ENCODE measurements at places on chromosomes 13 and 19.
A peak's percentile ranks its signal among the peaks of the same experiment; 100 is the strongest.

DNA sequence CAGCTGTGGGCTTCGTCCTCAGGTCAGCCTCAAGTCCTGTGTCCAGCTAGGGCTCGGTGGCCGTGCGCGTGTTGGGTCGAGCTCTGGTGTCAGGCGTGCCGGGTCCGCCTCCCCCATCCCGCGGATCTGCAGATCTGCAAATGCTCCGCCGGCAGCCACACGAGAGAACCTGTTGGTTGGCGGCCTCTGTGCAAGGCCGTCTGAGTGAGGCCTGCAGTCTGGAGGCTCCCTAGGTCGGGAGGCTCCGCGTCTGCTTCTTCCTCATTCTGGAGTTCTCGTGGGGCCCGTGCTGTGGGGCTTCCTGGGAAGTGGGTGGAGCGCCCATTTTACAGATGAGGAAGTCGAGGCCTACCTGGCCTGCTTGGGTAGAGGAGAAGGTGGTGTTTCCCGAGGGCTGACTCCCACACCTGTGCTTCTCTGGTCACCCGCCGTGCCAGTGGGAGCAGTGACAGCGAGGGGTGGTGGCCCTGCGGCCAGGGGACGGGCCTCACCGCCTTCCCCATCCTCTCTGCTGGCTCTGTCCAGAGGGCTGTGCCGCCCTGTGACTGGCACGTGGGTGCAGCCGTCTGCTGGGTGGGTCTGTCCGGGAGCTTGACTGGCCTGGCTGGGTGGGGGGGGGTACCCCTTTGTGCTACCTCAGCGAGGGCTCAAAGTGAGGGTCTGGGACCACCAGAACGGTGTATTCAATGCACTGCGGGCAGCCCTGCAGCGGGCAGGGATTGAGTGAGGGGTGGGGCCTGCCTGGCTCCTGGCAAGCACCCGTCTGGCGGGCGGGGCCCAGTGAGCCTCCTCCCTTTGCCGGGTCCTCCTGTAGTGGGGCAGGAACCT lies 3.3 kb downstream of the CSNK1G2 start:
- DNase-seq, result no peak

DNA sequence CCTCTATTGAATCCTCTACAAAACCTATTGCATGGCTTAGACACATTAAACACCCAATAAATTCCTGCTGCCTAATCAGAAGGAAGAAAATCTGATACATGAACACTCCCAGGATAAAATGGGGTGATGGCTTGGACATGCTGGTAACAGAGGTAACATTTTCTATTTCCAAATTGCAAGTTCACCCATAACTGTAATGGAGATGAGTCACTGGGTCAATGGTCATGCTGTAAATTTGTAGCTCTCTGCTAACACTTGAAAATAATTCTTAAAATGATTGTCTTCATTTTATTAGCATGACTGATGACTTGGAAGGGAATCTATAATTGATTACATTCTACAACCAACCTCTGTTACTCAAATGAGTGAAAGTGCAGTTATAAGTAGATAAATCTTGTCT lies 434.1 kb downstream of the FGF14 start:
- DNase-seq, result no peak

- no peak for DNase-seq
These were observed 73.6 kb downstream of the SIPA1L3 start for GRCh38 chr19:37980419-37981170.

DNA sequence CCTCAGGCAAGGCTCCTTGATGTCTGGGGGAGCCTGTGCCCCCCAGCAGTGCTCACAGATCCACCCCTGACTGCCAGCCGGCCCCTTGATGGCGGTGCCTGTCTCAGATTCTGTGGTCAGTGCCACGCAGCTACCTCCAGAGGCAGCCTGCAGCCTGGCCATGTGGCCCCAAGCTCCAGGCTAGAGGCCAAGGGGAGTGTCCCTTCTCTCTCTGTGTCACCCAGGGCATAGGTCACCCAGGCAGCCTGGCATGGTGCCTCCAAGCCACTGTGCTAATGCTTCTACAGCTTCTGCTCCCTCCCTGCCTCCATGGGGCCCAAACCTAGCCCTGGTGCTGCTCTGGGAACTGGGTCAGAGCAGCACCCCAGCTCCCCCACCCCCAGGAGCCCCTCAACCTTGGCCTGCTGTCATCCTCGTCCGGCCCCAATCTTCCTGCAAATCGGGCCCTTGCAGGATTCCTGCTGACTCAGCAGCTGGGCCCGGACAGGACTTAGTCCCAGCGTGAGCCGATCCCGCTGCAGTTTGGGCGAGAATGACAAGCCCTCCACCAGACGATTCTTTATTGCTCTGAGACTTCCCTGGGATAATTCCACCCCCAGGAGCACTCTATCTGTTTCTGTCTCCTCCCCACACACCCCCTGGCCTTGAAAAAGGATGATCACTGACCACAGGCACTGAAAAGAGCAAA lies 2.8 kb upstream of the ARL11 start:
- no peak for DNase-seq

DNA sequence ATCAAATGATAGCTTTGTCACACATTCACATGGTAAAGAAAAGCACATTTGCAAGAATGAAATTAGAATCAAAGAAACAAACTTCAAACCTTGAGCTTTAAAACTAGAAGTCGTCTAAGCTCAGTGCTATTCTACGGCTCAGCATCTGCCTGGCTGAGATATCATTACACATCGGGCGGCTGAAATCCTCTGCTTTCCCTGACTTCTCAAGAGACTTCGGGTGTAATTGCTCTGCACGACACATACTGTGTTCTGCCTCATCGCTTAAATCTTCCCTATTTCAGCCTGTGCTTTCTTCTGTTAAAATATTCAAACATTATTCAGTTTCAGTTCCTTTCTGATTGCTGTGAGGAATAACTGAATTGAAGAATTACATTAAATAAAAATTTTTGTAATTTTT lies 265.3 kb downstream of the NALCN start:
- no peak for DNase-seq

GRCh38 chr13:75544681-75545330 lies 4.8 kb upstream of the UCHL3 start:
- DNase-seq, result no peak

- DNase-seq, result no peak
These were observed 6.3 kb downstream of the C19orf12 start for GRCh38 chr19:29708554-29709439.

GRCh38 chr13:98141509-98142379 lies 1.1 kb upstream of the FARP1 start:
- DNase-seq, result no peak

GRCh38 chr19:4503132-4503824 lies 15.0 kb downstream of the PLIN4 start:
- no peak for DNase-seq

- DNase-seq, result peak; percentile 53
These were observed at the start of gene ZNF433 for GRCh38 chr19:12035220-12036172. TSS of gene ZNF433 (minus strand) at chr19:12035679. CDS start at chr19:12035539, 140 bp downstream.

DNA sequence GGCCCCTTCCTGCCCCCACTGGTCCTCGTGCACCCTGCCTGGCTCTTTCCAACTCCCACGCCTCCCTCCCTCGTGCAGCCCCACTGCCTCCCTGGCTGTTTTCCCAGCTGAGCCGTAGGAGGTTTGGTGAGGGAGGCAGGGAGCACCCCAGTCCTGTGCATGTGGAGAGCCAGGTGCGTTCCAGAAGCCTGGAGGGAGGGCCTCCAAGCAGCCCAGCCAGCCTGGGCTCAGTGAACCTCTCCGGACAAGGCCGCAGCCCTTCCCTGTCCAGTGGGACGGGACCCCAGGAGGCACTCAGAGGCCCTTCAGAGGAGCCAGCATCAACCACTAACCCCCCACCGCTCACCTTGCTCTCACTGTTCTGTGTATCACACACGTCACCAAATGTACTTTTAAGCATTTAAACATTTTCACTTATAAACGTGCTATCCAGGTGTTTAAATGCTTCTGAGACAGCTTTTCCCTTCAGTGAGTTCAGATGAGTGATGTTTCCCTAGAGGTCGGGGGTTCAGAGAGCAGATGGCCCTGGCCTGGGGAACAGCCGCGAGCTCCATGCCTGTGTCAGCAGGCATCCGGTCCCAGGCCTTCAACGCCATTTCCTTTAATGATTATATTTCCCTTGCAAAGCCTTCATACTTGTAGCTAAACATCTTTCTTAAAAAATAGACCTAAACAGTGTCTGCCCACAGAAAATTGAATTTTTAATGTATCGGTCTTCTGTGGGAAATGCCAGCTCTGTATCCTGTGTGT lies 122.6 kb downstream of the ATP11A start:
- DNase-seq, result no peak

DNA sequence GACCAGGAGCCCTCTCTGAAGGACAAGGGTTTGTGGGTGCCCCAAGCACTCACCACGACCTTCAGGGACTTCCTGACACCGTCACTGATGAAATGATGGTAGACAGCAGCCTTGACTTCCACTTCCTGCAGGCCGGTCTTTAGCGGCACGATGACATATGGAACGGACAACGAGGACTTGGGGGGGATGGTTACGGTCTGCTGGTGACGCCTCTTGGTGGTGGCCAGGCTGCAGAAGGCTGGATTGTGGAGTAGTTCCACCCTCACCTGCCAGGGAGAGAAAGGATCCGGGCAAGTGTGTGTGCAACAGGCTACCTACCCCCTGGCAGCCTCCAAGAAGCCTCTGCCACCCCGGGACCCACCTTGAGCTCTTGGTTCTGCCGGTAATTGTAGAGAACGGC lies 23.2 kb downstream of the C3 start:
- DNase-seq, result no peak

DNA sequence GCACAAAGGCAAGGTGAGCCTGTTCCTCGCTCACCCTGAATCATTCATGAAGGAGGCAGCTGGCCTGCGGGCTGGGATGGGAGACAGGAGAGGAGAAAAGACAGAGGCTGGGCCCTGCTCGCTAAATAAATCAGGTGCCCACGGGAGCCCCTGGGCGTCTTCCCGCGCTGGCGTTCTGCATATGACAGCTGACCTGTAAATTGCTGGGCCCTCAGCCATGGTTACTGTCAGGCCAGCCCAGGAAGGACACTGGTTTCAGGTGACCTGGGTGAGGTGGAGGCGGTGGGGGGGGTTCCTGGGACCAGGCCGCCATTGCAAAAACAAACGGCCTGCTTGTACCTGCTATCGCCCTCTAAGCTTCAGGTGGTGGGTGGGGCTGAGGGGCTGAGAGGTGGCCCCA lies 3.4 kb upstream of the PTBP1 start:
- DNase-seq, result no peak

DNA sequence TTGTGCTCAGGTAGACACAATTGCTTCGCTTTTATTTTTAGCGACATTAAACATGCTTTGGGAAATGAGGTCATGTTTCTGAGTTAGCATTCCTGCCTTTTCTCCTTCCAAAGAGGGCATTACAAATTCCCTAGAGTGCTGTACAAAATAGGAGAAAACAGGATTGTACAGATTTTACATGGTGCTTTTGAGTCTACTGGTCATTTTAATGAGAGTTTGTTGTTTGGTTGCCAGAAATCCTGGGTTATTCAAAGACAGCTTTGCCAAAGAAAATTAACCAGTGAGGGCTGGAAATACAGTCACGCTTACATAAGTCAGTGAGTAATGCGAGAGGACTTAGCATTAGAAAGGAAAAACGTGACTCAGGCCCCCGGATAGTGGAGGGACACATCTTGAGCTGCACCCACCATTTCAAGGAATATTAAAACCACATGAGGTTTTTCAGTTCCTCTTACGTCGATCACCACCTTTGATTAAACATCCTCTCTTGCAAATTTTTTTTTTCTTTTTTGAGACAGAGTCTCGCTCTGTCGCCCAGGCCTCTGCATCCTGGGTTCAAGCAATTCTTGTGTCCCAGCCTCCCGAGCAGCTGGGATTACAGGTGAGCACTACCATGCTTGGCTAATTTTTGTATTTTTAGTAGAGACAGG lies 55.4 kb downstream of the SACS start:
- DNase-seq, result no peak

GRCh38 chr19:42191855-42192254 lies 25.6 kb downstream of the DEDD2 start:
- no peak for DNase-seq

GRCh38 chr13:41973247-41973741 lies 12.4 kb upstream of the VWA8 start:
- no peak for DNase-seq

DNA sequence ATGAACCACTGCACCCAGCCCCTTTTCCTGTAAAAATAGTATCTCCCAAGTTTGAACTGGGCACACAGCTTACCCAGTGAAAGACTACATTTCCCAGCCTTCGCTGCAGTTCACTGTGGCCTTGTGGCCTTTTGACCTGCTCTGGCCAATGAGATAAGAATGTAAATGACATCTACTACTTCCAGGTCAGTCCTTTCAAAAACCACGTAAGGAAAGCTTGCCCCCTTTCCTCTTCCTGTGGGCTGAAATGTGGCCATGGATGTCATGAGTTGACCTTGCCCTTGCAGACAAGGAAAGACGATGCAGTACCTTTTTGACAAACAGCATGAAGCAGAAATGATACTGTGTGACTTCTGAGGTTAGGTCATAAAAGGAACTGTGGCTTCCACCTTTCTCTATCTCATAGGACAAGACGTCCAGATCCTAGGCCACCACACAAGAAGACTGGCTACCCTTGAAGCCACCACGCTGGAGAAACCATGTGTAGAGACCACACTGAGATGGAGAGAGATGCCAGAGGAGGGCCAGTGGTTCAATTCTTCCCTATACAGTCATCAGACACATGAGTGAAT lies 19.9 kb downstream of the ACER1 start:
- no peak for DNase-seq

DNA sequence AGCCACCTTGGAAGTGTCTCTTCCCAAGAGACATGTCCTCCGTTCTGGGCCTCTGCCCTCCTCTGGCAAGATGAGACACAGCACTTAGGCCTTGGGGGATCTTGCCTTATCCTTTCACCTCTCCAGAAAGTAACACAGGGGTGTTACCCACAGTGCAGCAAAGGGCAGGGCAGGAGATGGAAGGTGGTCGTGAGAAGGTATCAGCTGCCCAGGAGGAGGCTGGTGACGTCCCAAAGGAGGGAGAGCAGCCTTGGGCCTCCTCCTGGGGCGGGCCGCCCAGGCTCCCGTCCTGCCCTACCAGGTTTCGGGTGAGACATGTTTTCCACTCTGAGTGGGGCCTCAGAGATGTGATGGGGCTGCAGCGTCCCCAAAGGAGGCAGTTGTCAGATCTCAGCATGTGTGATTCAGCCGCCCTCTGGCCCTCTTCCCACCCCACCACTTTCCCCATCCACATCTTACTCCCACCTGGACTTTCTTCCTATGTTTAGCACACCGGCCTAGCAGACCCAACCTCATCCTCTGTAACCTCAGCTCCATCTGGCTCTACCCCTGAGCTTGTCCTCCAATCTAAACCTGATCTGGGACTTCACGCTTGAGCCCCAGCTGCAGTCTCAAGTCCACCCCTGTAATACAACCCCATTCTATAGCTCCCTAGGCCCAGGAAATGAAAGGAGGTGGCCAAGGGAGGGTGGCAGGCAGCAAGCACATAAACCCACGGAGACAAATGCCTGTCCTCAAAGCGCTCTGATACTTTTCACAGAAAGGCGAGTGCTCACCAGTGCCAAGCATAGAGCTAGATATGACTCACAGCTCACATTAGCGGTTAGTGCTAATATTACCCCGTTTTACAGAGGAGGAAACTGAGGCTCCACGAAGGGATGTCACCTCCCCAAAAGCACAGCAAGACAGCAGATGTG lies 9.3 kb downstream of the POU2F2 start:
- DNase-seq, result peak; percentile 28

DNA sequence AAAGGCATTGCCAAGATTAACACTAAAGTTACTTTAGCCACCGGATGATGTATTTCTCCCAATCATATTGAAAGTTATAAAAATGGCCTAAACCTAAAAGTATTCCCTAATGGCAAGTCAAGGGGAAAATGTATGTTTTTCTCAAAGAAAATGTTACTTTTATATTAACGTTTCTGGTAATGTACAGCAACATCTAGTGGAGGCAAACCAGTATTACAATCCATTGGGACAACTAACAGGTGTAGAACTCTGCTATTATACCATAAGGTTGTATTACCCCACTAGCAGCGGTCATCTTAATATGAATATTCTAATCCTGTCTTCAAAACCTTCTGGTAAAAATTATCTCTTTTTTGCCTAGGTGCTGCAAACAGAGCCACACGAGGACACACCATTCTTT lies 69.2 kb downstream of the ZNF100 start:
- peak; percentile 26 for DNase-seq
